ENCODE measurements at places on chromosomes 2 and 18.
A peak's percentile ranks its signal among the peaks of the same experiment; 100 is the strongest.

- DNase-seq: peak; percentile 50
- no peaks in the 10 kb centered on the region for H3K4me1 ChIP-seq
- no peak overlapping the region for H3K4me3 ChIP-seq
- H3K27ac ChIP-seq: peak overlapping the region; percentile 44
These were observed 60.4 kb downstream of the DHRS9 start for GRCh38 chr2:169129703-169130243.

DNA sequence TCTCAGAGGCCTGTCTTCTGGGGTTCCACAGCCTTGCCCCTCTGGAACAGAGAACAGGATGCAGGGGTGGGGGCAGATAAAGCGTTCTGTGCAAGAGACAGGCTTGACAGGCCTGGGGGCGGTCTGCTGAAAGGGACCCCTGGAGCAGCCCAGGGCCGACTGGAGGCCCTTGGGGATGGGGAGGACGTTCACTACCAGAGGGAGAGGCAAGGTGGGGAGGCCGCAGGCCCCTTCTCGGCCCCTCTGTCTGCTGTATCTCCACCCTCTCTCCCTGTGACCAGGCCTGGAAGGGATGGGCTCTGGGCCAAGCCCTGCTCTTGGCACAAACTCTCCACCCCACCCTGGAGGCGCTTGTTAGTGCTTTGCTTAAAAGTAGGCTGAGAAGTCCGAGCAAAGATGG is 27.3 kb upstream of the INHBB start:
- DNase-seq: peak; percentile 43
- H3K36me3 ChIP-seq: no peaks in the 10 kb centered on the region
- H3K4me3 ChIP-seq: no peak overlapping the region

DNA sequence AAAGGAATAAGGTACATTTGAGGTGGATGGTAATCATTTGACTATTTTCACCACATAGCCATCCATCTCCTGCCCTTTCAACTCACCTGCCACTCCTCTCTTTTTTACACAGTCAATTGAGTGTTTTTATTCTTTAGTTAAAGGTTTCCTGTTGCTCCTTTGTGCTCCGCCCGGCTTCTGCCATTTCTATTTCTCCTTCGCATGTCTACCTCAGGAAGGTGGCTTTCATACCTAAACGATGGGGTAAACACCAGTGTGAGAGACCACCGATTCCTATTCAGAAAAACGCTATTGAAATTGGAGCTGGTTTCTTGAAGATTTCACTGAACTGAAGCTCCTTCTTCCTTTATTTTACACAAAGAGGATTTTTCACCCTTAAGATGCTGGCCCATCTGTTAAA is 1628.0 kb upstream of the PIK3C3 start:
- DNase-seq: no peak
- no peaks in the 10 kb centered on the region for H3K4me1 ChIP-seq
- no peaks in the 10 kb centered on the region for H3K36me3 ChIP-seq
- H3K4me3 ChIP-seq: no peak overlapping the region
- H3K27me3 ChIP-seq: no peaks in the 10 kb centered on the region

DNA sequence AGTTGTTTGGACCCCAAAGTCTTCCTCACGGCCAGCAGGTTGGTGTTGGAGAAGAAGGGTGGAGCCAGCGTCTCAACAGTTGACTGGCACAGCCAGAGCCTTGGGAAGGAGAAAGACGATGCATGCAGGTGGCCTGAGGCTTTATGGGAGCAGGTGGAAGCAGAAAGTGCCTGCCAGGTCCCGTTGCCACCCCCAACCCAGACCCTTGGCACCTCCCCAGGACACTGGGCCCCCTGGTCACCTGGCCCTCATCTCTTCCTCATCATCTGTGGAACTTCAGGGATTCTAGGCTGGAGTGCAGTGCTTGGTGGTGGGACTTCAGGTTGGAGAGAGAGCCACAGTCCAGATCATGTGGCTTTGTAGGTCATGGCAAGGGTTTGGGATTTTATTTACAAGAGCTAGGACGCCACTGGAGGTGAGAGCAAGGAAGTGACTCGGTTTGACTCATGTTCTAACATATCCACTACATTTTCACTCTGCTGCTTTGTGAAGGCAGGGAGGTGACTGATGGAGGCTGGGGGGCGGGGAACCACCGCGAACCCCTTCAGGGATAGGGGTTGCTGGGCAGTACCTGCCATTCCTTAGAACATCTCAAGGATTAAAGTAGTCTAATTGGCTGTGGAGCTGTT is 62.5 kb upstream of the B3GNT7 start:
- H3K4me1 ChIP-seq: peaks cover 5% of the 10 kb centered on the region
- DNase-seq: no peak
- no peak overlapping the region for H3K4me3 ChIP-seq
- H3K27ac ChIP-seq: no peak overlapping the region
- no peaks in the 10 kb centered on the region for H3K36me3 ChIP-seq

- H3K36me3 ChIP-seq: no peaks in the 10 kb centered on the region
- DNase-seq: peak; percentile 16
- H3K4me1 ChIP-seq: peaks cover 25% of the 10 kb centered on the region
- no peak overlapping the region for H3K4me3 ChIP-seq
- peak overlapping the region; percentile 31 for H3K27ac ChIP-seq
These were observed 81.9 kb downstream of the MOGAT1 start for GRCh38 chr2:222753251-222753824.

DNA sequence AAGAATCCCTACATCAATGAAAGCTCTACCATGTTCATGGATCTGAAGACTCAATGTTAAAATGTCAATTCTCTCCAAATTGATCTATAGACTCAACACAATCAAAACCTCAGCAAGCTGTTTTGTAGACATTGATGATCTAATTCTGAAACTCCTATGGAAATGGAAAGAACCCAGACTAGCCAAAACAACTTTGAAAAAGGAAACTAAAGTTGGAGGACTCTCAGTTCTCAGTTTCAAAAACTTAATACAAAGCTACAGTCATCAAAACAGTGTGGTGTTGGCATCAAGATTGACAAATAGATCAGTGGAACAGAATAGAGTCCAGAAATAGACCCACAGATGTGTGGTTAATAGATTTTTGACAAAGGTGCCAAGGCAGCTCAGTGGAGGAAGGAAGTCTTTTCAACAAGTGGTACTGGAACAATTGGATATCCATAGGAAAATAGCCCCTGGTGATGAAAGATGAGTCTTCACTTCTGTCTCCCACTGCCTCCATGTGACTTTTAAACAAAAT is 30.4 kb downstream of the LBH start:
- no peak overlapping the region for H3K4me3 ChIP-seq
- DNase-seq: no peak
- H3K27me3 ChIP-seq: no peaks in the 10 kb centered on the region
- no peaks in the 10 kb centered on the region for H3K4me1 ChIP-seq
- no peak overlapping the region for H3K27ac ChIP-seq

GRCh38 chr2:23386339-23387220 is 1.6 kb downstream of the KLHL29 start:
- H3K27me3 ChIP-seq: peaks cover 57% of the 10 kb centered on the region
- peak; percentile 43 for DNase-seq
- H3K27ac ChIP-seq: no peak overlapping the region
- H3K36me3 ChIP-seq: no peaks in the 10 kb centered on the region
- H3K4me3 ChIP-seq: peak overlapping the region; percentile 79

GRCh38 chr18:78687736-78688135 is 291.9 kb upstream of the SALL3 start:
- H3K27me3 ChIP-seq: no peaks in the 10 kb centered on the region
- DNase-seq: no peak
- no peak overlapping the region for H3K4me3 ChIP-seq
- H3K27ac ChIP-seq: no peak overlapping the region
- H3K4me1 ChIP-seq: peaks cover 5% of the 10 kb centered on the region

DNA sequence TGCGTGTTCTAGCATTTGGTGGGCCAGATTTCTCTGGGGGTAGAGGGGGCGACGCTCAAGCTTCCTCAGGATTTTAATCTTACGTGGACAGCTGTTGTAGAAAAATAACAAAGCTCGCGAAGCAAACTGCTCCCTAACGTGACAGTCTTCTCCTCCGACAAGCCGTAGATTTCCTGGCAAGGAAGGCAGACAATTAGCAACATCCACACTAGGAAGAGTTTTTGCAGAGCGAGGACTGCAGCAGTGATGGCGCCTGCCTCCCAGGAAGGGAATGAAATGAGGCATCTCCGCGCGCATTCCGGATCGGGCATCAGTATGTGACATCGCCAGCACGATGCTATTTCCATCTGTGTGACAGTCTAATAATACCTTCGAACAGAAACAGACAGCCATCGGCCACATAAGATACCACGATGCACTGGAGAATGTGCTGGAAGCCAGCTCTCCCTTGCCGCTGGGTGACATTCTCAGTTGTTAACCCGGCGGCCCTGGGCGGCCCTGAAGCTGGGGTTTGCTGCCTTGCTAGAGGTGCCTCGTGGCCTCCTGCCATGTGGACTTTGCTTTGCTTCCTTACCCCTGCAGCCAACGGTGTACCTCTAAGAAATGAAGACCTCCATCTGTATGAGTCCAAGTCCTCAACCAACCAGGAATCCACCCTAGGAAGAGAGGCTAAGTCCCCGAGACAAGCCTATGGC is 101.8 kb upstream of the AGAP1 start:
- H3K27me3 ChIP-seq: no peaks in the 10 kb centered on the region
- H3K4me1 ChIP-seq: no peaks in the 10 kb centered on the region
- H3K4me3 ChIP-seq: no peak overlapping the region

- H3K4me1 ChIP-seq: peaks cover 7% of the 10 kb centered on the region
- DNase-seq: no peak
- H3K27me3 ChIP-seq: no peaks in the 10 kb centered on the region
- no peaks in the 10 kb centered on the region for H3K36me3 ChIP-seq
These were observed 91.5 kb upstream of the NRP2 start for GRCh38 chr2:205590759-205591158.

DNA sequence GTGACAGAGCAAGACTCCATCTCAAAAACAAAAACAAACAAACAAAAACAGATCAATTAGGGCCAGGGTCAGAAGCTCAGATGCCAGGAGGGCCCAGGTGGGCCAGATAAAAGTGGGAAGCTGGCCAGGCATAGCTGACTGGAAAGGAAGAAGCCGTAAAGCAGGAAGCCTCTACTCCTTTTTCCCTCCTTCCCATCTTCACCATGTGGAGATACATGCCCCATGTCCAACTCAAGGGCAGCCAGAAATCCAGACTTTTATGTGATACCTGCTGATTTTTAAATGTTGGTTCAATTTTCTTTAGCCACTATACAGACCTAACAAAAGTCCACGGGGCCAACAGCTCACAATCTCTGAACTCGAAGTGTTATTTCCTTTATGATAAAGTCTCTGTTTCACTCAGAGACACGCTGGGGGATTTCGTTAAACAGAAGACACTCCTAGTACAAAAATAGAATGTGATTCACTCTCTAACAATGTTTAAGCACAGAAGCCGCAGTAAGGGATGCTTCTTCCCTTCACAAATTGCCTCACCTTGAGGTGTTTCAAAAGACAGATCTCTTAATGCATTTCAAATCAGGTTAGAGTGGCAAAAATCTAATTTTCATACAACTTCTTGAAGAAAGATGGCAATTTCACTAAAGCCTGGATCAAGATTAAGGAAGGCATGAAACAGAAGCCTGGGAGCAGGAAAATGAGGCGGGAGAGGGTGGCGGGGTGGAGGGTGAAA is 14.0 kb downstream of the TMEM247 start:
- DNase-seq: peak; percentile 34
- no peak overlapping the region for H3K4me3 ChIP-seq
- no peaks in the 10 kb centered on the region for H3K36me3 ChIP-seq
- peaks cover 11% of the 10 kb centered on the region for H3K27me3 ChIP-seq

DNA sequence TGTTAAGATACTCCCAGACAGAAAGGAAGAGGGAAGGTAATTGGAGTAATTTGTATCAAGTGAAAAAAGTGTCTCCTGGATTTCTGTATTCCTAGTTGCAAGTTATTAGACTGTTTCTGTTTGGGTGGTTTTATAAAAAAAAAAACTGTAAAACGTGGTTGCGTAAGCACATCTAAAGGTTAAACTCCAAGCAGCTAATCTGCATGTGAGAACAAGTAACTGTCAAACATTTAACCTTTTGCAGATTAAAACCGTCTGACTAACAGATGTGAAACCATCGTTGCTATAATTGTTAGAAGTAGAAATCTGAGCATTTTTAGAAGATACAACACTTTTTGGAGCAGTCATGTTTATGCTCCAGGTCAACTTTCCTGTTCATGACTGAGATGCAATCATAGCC is 72.3 kb downstream of the AFF3 start:
- no peaks in the 10 kb centered on the region for H3K36me3 ChIP-seq
- no peak overlapping the region for H3K27ac ChIP-seq
- peak; percentile 19 for DNase-seq
- H3K4me1 ChIP-seq: peaks cover 28% of the 10 kb centered on the region
- H3K4me3 ChIP-seq: no peak overlapping the region

DNA sequence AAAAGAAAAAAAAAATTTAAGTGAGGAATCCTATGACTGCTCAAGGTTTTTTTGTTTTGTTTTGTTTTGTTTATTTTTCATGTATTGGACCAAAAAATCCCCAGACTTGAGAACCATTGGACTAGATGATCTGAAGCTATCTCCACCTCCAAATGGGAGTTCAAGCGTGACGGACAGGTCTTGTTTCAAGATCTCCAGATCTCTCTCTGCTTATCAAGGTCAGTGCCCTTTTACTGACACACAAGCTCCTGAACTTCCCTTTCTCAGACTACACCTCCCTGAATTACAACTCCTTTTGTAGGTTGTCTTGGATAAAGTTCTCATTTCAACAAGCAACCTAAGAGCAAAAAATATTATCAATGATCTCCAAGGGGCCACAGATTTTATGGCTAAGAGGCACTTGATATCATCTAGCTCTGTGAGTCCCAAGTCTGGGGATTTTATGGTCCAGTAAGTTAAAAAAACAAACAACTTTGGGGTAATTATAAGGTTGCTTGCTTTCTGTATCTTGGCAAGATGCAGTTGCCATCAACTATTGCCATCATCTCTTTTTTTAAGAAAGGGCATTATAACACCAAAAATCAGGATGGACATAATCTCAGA is 396.0 kb upstream of the ATP5MC3 start:
- H3K4me3 ChIP-seq: no peak overlapping the region
- DNase-seq: no peak
- H3K27ac ChIP-seq: no peak overlapping the region
- H3K4me1 ChIP-seq: peaks cover 2% of the 10 kb centered on the region
- H3K36me3 ChIP-seq: no peaks in the 10 kb centered on the region

- H3K27ac ChIP-seq: no peak overlapping the region
- H3K4me1 ChIP-seq: no peaks in the 10 kb centered on the region
- no peaks in the 10 kb centered on the region for H3K36me3 ChIP-seq
- no peaks in the 10 kb centered on the region for H3K27me3 ChIP-seq
- H3K4me3 ChIP-seq: no peak overlapping the region
These were observed 13.4 kb downstream of the ARHGAP15 start for GRCh38 chr2:143142598-143142997.

DNA sequence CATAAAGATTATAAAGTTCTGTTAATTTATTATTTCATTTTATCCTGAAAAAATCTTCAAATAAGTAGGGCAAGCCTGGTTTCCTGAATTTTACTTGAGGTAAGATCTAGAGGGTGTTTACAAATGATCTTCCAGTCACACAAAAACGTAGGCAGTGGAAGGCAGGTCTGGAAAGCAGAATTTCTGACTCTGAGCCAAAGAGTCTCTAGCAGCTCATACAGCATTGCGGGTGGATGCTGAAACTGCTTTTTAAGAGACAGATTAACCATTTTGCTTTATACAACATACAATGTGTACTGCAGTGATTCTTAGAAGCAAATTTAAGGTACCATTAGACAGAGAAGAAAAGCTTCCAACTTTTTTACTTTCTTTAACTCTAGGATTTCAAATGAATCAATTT is 117.0 kb downstream of the FTCDNL1 start:
- DNase-seq: no peak
- H3K4me1 ChIP-seq: peaks cover 27% of the 10 kb centered on the region
- H3K36me3 ChIP-seq: no peaks in the 10 kb centered on the region
- H3K4me3 ChIP-seq: no peak overlapping the region
- no peak overlapping the region for H3K27ac ChIP-seq

GRCh38 chr2:237456200-237456843 is 30.7 kb upstream of the MLPH start:
- H3K27me3 ChIP-seq: no peaks in the 10 kb centered on the region
- H3K4me3 ChIP-seq: no peak overlapping the region
- DNase-seq: peak; percentile 51
- H3K4me1 ChIP-seq: peaks cover 1% of the 10 kb centered on the region
- H3K27ac ChIP-seq: peak overlapping the region; percentile 52
- H3K36me3 ChIP-seq: no peaks in the 10 kb centered on the region
